Activated CD4-positive, alpha-beta T cell treated with anti-CD3 and anti-CD28 coated beads for 1 hour (primary cell): ENCODE measurements at places on chromosomes 1 and 21.

GRCh38 chr1:208763971-208764370 lies 519.8 kb upstream of the PLXNA2 start:
- no peak for DNase-seq

- DNase-seq = no peak
Observed at GRCh38 chr21:33984021-33984481, 68.4 kb upstream of the ATP5PO start.

- DNase-seq = no peak
Observed at GRCh38 chr1:12715896-12716437, at the start of gene AADACL3. Gene AADACL3, plus strand, starts transcription at chr1:12716110. Its CDS starts 67 bp downstream, at chr1:12716177.

DNA sequence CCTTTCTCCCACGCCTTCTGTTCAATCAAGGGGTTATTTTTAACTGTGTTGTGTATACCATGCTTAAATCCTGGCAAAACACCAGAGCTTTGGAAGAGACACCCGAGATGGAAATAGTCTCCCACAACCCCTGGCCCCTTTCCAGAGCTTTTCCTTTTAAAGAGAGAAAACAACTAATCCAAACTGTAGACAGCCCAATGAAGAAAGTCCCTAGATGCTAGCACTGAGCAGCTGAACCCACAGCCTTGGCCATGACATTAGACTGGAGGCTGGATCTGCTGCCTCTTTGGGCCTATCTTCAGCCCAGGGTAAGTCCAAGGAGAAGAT lies 64.9 kb upstream of the ARTN start:
- DNase-seq = no peak

GRCh38 chr1:177824508-177824982 lies 145.3 kb downstream of the SEC16B start:
- no peak for DNase-seq
